Stimulated activated naive CD4-positive, alpha-beta T cell (primary cell): ENCODE measurements at places on chromosomes 3 and 15.

DNA sequence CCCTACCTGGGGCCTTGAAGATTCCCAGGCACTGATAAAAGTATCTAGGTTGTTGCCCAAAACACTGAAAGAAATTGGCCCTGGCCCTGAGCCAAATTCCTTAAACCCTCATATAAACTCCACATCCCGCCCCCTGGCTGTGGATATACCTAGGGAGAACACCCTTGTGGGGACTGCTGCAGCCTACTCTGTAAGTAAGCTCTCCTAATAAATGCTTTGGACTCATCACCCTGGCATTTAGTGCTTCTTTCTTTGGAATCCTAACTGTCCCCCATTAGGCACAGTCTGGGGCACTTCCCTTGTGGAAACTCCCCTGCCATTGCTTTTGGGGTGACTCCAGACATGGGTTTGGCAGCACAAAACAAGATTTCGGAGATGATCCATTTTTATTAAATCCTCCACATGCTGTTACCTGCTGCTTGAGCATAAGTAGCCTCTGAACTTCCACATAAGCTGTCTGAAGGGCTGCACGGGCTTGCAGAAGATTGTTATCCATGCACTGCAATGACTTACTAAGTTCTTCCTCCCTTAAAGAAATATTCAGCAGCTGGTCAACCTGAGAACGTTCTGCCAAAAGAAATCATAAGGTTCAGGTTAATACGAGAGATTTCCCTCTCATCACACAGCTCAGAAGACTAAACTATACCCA, 46.4 kb downstream of the ZNF106 start:
- no peak for DNase-seq

DNA sequence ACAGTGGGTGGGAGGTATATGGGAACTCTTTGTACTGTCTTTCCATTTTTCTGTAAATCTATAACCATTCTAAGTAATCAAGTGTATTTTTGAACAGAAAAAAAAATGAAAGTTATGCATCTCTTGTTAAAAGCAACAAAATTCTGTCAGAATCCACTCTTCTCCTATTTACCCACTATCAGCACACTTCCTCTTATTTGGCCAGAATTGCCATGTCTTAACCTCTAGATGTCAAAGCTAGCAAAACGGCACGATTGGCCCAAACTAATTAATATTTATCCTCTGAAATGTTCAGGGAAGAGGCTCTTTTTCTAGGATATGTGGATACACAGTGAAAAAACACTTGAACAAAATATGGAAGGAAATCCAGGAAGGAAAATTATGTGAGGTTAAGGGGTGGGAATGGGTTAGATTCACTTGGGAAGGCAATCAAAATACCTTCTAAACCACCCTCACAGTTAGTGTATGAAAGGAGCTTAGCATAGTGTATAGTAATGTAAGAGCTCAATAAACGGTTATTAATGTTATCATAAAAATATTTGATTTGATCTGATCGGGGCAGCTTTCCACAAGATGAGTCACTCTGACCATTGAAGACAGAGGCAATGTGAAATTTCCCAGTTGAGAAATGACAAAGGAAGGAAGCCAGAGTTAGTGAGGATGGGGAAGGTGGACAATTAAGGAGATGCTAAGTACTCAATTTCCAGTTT, 20.1 kb upstream of the TGFBR2 start:
- DNase-seq = no peak

DNA sequence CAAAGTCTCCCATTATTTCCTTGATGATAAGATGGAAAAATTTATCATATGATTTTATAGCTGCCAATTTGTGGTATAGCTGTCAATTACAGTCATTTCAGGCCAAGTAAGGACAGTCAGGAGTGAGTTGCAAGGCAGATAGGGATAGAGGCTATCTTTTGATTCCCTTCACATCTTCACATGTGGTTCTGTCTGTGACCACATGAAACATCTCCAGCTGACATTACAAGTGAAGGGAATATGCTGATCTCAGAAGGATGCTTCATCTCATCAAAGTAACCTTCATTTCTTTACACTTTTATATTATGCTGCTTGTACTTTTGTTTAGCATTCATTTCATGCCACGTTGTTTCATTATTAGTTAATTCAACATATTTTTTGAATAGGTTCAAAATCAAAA, 136.9 kb upstream of the CFAP20DC start:
- no peak for DNase-seq

GRCh38 chr15:92574566-92574965, 81.0 kb downstream of the FAM174B start:
- DNase-seq = no peak

GRCh38 chr3:126746395-126747177, 42.5 kb downstream of the CHCHD6 start:
- DNase-seq = no peak

GRCh38 chr3:4138786-4139431, 164.3 kb upstream of the SETMAR start:
- DNase-seq = no peak

- DNase-seq = no peak
These were observed 306.5 kb downstream of the IL20RB start for GRCh38 chr3:137264071-137264820.

GRCh38 chr3:127056281-127056680, 73.4 kb downstream of the PLXNA1 start:
- no peak for DNase-seq

GRCh38 chr15:89174476-89174875, 46.9 kb downstream of the RLBP1 start:
- DNase-seq = no peak

- DNase-seq = no peak
These were observed 3.0 kb upstream of the TJP1 start for GRCh38 chr15:29825227-29825626.

DNA sequence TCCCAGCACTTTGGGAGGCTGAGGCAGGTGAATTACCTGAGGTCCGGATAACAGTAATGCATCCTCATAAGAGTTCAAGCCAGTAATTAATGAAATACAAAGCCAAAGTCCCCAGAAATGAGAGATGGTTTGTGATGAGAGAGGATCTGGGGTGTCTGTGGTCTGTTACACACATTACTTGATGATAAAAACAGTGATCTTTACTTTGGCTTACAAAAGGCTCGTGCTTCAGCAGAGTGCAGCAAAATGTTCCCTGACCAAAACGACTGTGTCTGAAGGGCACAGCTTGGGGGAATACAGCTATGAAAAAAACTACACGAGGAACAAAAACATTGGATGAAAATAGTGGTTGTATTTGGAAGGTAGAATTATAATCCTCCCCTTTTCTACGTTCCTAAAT, 40.9 kb downstream of the CRTC3 start:
- DNase-seq = no peak

GRCh38 chr3:24149032-24149431, 203.9 kb downstream of the NR1D2 start:
- no peak for DNase-seq

GRCh38 chr3:151329363-151329762, at the start of gene P2RY13:
TSS of gene P2RY13 (minus strand) at chr3:151329549. CDS start at chr3:151329528, 21 bp downstream.
- DNase-seq = no peak

DNA sequence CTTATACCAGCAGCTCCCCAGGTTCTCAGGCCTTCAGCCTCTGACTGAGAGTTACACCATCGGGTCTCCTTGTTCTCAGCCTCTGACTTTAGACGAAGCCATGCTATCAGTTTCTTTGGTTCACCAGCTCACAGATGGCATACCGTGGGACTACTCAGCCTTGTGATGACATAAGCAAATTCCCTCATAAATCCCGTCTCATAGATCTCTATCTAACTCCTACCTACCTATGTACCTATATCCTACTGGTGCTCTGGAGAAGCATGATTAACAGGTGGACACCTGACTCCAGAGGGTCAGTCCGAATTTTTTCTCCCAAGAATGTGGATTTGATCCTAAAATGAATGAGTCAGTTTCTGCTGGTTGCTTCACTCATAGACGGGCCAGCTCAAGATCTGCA, 59.1 kb upstream of the CDV3 start:
- no peak for DNase-seq

DNA sequence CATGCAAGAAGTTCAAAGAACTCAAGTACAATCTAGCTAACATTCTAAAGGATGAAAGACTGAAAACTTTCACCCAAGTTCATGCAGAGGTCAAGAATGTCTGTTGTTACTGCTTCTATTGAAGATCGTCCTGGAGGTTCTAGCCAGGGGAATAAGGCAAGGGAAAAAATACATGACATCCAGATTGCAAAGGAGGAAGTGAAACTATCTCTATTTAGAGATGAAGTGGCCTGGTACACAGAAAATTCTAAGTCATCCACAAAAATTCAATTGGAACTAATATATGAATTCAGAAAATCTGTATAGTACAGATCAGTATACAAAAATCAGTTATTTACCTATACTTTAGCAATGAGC, 693.0 kb downstream of the NR2F2 start:
- no peak for DNase-seq

GRCh38 chr3:106208967-106209366, 340.2 kb upstream of the CBLB start:
- DNase-seq = no peak

GRCh38 chr15:25543196-25543595, 104.4 kb upstream of the UBE3A start:
- no peak for DNase-seq

- no peak for DNase-seq
These were observed 256.6 kb upstream of the NR2F2 start for GRCh38 chr15:96073908-96074307.

GRCh38 chr3:65449841-65450428, 588.8 kb downstream of the MAGI1 start:
- DNase-seq = no peak

DNA sequence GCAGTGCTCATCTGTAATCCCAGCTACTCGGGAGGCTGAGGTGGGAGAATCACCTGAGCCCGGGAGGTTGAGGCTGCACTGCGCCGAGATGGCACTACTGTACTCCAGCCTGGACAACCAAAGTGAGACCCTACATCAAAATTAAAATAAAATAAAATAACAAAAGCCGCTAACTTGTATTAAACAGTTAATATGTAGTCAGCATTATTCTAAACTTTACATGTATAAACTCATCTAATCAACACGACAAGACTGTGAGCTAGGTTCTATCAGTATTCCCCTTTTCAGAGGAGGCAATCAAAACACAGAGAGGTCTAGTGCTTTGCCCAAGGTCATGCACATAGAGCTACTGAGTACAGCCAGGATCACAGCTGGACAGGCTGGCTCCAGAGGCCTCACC, 111.7 kb upstream of the LINGO1 start:
- no peak for DNase-seq

GRCh38 chr3:104982130-104982529, 384.6 kb upstream of the ALCAM start:
- DNase-seq = no peak

DNA sequence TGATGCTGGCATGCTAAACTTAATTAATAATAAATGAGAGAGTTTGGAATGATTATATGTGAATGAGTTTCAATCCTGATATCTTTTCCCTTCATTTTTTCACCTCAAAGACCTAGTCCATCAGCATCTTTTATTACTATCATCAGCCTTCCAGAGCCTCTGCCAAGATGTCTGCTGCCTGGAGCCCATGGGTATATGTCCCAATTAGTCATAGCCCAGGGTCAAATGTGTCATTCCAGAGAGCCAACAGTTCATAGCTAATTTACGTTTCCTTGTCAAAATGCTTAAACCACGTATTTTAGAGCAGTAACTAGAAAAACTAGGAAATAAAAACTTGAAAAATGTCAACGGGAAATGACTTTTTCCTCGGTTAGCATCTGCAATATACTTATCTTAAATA, 457.9 kb downstream of the SI start:
- no peak for DNase-seq

- no peak for DNase-seq
These were observed 361.6 kb downstream of the ROBO1 start for GRCh38 chr3:79406175-79406574.

GRCh38 chr3:46188708-46189107, 19.4 kb downstream of the CCR1 start:
- no peak for DNase-seq

- DNase-seq = no peak
These were observed 65.2 kb downstream of the CERS3 start for GRCh38 chr15:100463515-100463914.

DNA sequence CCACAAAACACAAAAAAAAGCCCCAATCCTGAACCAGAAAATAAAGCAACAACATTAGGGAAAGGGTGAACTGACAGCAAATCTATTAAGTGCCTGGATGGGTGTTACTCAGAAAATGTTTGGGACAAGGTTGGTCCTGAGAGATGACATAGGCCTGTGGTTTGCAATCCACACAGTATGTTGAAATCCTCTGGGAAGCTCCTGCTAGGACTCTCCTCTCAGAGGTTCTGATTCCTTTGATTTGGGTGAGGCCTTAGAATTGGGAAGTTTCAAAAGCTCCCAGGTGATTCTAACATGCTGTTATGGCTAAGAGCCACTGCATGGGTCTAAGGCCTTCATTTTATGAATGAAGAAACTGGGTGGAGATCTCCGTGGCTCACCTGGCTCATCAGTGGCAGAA, 18.4 kb downstream of the CLDN1 start:
- no peak for DNase-seq

- no peak for DNase-seq
These were observed 22.0 kb upstream of the FAM3D start for GRCh38 chr3:58688574-58688973.

- no peak for DNase-seq
These were observed 13.3 kb upstream of the CD47 start for GRCh38 chr3:108103886-108104797.

GRCh38 chr15:88491158-88491557, 23.6 kb downstream of the MRPS11 start:
- no peak for DNase-seq

DNA sequence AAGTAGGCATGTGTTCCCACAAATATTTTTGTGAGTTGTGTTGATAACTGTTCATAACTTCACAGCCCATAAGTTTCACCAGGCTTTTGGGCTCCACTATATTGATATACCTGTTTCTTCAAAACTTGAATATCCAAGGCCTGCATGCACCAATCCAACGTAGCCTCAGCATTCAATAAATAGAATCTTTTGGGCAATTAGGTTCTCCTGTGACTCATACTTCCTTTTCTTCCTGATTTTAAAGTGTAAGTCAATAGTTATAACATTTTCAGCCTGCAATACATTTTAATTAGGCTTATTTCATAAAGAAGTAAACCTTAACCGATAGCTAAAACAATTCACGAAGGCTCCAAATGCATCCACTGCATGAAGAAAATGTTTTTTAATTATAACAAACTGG, 97.8 kb upstream of the SPRED1 start:
- no peak for DNase-seq

DNA sequence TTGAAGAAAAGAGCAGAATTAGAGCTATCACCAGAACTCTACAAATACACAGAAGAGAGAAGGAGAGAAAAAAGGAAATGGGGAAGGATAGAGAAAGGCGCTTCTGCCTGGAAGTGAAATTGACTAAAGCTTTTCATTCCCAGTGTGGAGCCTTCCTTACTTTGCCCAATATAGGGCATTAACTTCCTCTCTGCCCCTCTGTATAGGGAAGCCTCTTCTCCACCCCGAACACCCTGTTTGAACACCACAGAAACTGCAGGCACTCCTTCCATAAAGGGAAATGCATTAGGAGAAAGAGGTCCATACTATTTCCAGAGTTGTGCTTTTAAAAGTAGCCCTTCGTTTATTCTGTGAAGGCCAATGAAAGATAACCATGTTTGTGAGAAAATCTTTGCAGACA, 248.5 kb downstream of the RAP2B start:
- no peak for DNase-seq
